ENCODE measurements at places on chromosomes 12 and 14. TPM values are rescaled to one million over a fixed set of nuclear protein-coding genes. Genes with fewer than 3 reads are reported as not detected.

DNA sequence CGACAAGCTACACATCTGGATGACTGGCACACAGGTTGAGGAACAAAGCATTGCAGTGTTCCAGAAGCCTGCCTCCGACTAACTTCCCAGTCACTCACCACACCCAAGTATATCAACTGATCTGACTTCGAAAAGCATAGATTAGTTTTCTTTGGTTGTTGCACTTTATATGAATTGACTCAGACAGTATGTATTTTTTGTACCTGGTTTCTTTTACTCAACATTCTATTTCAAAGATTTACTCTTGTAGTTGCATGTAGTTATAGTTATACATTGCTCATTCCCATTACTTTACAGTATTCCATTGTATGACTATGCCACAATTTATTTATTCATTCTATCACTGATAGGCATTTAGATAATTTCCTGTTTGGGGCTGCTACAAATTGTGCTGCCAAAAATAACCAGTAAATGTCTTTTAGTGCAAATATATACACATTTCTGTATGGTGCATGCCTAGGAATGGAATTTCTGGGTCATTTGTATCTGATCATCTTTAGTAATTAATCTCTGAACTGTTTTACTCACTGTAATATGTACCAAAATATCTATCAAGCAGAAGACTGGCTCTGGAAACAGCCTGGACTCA is 17.8 kb downstream of the PLCZ1 start:
- no peak for DNase-seq

DNA sequence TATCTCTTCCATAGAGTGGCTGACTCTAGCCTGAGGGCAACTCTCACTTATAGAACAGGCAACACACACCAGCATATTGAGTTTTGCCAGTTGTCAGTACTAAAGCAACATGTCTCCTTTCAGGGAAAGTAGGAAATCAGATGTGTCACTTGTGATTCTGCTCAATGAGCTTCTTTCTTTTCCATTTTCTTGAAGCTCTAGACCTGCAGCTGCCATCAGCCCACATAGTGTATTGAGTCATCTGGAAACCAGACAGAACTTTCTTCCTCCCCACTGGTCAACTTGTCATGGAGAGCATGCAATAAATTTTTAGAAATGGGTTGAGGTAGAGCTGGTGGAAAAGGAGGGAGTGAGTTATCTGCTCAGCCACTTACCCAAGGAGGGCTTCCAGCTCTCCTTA is 209.0 kb upstream of the PLEKHG7 start:
- DNase-seq, result no peak

- DNase-seq, result no peak
These were observed 275.2 kb upstream of the GARIN6 start for GRCh38 chr12:99372257-99372920.

DNA sequence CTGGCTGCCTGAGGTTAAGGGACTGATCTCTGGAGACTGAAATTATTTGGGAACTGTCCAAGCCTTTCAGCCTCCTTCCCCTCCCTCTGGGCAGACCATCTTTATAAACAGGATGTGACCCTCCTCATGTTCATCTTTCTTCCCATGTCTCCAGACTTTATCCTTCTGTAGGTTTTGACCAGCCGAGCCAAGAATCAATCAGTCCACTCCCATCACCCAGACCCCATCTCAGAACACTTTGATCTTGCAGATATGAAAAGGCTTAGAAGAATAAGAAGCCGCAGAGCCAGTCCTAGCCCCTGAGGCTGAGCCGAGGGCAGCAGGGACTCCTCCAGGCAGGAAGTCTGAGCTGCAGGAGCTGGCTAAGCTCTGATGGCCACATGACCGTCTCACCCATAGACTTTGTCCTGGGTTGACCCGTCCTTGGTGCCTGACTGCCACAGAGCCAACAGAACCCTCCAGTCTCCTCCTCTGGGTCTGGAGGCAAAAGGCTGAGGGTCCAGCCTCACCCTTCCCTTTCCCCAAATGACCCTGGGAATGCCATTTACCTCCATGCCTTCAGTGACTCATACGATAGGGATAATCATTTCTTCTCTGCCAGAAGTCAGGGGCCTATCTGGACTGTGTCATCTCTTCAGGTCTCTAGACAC is 1.6 kb downstream of the KRT71 start:
- no peak for DNase-seq

DNA sequence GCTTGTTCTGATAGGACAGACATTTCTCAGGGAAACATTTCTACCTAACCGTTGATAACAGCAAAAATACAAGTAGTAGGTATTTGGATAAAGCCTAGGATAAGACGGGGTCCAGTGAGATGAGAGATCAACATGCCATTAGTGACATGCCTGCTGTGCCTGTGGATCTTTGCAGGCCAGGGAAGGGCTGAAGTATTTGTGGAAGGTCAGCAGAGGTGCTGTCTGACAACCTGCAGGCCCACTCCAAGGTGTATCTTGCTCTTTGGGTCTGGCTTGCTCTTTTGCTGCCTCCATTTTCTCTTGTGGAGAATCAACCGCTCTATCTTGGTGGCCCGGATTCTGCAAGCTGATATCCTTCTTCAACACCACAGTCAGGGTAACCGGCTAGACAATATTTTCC is 46.7 kb downstream of the MSRB3 start:
- DNase-seq, result no peak

- DNase-seq, result no peak
These were observed at the start of gene NOVA1 for GRCh38 chr14:26597589-26598080. TSS of gene NOVA1 (minus strand) at chr14:26598033. CDS start at chr14:26597436, 597 bp downstream.

DNA sequence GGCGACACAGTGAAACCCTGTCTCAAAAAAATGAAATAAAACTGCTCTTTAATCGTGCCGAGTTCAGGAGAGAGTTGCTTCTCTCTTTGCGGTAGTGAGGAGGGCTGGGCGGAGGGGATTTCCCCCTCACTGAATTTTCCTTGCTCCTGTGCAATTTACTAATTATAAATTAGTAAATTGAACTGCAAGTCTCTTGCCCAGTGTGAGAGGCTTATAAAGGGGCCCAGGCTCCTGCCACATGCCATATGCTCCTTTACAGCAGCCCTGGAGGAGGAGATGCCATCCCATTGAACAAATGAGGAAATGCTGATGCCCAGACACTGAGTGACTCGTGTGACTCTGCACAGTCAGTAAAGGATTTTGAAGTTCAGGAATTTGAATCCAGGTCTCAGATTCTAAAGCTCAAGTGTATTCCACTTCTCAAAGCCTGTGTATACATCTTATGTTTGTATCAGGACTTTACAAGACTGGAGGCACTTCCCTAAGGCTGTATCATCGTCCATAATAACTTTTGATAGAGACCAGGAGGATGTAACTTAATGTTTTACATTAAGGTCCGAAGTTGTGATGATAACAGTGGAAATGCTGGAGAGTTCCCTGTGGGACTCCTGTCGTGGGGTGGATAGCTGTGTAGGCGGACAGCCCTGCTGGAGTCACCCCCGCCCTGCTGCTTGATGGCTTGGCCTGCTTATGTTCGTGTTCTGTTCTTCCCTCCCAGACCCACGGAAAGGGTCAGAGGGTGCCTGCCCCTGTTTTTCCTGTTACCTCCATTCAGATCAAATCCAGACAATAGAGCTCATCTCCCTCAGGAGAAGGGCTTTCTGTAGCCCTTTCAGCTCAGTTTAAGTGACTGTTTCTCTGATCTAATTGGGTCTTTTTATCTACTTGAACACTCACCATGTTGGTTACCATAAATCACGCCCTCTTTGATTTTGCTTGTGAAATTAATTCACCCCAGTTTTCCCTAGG is 13.9 kb downstream of the PELI2 start:
- DNase-seq, result no peak

Gene COCH
- not detected for total RNA-seq

Gene OR4E1
- total RNA-seq, result 0.10 TPM

Gene TAS2R8
- total RNA-seq, result not detected

Gene FOXN4
- total RNA-seq, result not detected

Gene CHGA
- total RNA-seq, result not detected

Gene GEMIN2
- total RNA-seq, result 17.6 TPM

Gene AQP2
- total RNA-seq, result not detected

Gene INHBC
- total RNA-seq, result not detected

Measured in naive thymus-derived CD4-positive, alpha-beta T cell (primary cell).